Activated CD8-positive, alpha-beta T cell treated with anti-CD3 and anti-CD28 coated beads for 36 hours (primary cell): ENCODE measurements at places on chromosomes 3 and 15. TPM values are rescaled to one million over a fixed set of nuclear protein-coding genes. Genes with fewer than 3 reads are reported as not detected.

- DNase-seq = no peak
Observed at GRCh38 chr15:68699124-68699880, 120.5 kb downstream of the CORO2B start.

GRCh38 chr15:43487271-43487895, 5.6 kb downstream of the TP53BP1 start:
- no peak for DNase-seq

DNA sequence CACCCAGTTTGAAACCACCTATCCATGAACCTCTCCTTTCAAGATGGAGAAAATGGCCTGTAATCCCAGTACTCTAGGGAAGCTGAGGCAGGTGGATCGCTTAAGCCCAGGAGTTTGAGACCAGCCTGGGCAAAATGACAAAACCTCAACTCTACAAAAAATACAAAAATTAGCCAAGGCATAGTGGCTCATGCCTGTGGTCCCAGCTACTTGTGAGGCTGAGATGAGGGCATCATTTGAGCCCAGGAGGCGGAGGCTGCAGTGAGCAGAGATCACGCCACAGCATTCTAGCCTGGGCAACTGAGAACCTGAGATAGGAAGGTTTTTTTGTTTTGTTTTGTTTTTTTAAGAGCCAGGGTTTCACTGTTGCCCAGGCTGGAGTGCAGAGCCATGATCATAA, 5.4 kb downstream of the TKT start:
- DNase-seq = no peak

DNA sequence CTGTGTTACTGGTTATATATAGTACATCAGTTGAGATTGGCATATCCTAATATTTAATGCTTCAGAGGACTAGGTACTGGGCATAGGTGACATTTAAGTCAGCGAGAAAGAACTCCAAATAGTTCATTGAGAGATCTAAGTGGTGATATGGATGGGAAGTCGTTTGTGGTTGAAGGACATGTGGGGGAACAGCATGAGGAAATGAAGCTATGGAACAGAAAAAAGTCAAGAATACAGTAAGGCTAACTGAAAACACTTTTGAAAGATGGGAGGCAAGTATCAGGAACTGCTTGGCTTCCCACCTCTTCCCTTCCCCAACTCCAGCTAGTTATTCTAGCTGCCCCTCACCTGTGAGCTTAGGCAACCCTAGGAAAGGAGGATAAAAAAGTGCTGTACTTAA, 3.7 kb upstream of the MYO5A start:
- DNase-seq = no peak

- DNase-seq = no peak
Observed at GRCh38 chr15:49380912-49381311, 42.1 kb upstream of the FGF7 start.

DNA sequence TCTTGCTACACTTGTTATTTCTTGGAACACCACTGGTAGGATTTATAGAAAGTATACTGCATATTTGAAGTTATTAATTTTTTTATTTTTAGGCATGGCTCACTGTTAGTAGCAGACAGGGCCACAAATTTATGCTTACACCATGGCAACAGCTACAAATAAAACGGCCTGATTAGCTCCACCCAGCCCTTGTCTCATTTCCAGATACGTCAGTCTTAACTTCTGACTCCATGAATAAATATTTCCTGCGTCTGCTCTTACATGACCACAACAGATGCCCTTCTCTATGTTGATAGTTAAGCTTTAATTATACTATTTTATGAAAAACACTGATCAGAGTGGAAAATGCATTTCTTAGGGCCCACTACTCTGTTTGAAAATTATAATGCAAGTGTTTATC, 62.3 kb upstream of the CPOX start:
- DNase-seq = no peak

DNA sequence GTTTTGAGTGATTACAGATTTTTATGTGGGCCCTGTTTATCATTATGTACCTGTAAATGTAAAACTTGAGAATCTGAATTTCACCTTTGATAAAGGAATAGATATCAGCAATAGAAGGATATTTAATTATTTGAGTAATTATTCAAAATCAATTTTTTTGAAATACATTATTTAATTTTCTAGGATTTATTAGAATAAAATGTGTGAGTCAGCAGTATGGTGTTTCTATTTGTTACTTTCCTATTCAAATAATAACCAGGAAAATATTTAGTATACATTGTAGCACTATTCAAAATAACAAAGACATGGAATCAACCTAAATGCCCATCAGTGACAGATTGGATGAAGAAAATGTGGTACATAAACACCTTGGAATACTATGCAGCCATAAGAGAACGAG, 22.1 kb downstream of the CAPN7 start:
- no peak for DNase-seq

DNA sequence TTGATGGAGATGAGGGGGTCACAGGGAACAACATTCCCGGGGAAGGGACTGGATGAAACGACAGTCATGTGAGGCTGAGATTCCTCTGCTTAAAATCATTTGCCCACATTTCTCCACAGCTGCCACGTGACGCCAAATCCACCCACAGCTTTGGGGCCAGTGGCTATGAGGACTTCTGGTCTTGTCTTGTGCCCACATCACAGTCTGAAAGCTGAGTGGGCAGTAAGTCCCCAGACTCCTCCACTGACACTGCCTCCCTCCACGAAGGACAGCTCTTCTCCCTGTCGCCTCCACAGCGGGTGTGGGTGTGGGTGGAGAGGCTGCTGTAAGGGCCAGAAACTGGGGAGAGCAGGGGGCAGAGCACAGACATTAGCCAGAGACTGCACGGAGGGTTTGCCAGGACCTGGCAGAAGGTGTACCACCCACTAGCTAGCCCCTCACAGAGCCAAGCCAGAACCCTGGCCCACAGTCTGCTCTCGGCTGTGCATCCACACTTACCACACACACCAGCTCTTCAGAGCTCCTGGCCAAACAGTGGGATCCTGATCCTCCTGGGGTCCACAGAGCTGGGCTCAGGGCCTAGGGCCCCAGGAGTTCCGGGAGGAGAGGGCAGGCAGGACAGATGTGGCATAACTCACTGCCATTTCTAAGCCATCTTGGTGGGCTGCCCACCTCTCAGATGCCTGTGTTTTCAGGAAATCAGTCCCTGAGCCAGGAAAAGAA, 24.2 kb downstream of the RAB6B start:
- DNase-seq = no peak

DNA sequence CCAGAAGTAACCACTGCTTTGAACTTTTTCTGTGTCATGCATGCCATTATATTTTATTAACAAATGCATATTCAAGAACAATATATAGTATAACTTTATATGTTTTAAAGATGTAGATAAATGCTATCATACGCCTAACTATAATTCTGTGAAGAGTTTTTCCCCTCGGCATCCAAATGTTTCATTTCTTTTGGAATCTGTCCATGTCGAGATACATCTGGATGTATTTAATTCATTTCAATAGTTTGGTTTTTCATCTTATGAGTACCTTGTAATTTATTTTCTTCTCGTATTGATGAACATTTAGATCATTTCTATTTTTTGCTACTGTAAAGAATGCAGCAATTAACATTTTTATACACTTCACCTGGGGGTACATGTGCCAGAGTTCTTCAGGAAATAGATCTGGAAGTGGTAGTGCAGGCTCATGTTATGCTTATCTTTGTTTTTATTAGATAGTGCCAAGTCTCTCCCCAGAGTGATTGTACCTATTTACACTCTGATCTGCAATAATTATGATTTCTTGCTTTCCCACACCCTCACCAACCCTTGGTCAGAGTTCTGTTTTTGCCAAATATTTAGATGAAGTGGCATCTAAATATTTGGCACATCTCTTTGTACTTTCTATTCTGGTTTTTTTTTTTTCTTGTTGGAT, 29.7 kb downstream of the USP13 start:
- DNase-seq = no peak

GRCh38 chr3:157861076-157861765, 245.0 kb downstream of the SHOX2 start:
- DNase-seq = no peak

DNA sequence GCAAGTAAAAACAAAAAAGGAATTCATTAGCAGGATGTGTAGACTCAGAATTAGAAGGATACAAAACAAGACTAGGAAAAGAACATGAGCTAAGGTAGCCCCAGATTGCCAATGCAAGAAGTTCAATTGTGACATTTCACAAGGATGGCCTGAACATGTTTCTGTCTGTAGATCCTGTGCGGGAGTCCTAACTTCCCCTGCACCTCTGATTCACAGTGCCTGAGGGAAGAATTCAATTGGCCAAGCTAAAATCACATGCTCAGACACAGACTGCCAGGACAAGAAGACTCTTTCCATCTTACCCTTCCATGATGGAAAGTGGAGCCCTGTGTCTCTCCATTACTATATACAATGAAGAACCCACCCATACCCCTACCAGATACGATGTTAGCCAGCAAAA, 251.5 kb downstream of the KCNH8 start:
- DNase-seq = no peak

GRCh38 chr3:58352626-58353025, 19.9 kb downstream of the PXK start:
- no peak for DNase-seq

DNA sequence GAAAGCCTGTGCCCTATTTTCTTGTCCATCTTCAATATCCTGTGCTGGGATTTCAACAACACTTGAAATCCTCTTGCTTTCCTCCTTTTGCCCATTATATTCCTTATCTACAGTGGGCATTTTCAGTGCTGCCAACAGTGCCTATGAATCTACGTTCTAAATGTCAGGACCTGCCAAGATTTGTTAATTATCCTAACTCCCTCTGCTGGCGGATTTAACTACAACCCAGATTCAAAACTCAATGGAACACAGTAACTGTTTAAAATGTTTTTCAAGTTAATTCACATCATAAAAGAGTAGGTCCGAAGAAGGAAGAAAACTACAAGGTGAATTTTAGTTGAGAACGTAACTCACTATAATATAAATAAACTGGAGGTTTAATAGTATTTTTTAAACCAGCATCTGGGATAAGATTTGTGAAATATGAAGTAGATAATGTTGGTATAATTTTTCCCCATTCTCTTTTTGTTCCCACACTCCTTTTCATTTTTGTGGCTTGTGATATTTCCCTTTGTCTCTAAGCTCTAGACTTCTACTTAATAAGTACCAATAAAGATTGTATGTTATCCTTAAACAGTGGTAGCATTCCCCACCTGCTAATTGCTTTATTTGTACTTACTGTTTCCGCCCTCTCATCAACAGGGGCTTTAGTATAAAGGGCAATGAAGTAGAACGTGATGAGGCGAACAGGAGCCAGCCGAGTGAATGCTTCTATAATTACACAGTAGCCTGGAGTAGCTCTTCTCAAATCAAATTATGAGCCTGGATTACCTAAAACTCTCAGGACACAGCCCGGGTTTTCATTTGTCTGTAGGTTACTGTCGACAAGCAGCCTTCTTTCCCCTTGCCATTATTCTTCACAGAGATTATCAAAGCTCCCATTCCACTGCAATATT, 302.5 kb upstream of the ATP11B start:
- DNase-seq = no peak

DNA sequence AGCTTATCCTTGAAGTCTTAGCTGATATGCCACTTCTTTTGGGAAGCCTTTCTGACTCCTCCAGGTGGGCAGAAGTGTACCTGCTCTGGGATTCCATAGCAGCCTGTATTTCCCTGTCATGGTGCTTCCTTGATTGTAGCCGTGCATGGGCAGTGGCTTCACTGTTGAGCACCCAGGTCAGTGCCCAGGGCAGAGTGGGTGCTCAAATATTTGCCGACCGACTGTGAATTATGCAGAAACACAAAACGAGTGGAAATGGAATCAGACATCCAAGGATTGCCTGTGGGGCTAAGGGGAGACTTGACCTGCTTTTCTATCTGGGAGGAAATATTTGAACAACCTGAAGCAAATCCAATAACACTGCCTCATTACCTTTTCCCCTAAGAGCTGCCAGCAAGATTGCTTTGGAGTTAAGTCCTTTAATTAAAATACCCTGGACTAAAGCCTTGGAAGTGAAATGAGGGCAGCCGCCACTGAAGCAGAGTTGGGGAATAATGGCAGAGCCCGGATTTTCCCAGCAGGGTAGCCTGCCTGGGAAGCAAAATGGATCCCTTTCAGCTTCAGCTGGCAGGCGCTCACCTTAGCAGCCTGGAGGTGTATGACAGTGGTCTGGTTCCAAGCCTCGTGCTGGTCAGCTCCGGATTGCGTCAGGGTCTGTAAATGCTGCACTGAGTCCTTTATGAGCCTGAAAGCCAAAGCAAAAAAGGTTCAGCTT, 14.9 kb downstream of the ACOX2 start:
- no peak for DNase-seq

DNA sequence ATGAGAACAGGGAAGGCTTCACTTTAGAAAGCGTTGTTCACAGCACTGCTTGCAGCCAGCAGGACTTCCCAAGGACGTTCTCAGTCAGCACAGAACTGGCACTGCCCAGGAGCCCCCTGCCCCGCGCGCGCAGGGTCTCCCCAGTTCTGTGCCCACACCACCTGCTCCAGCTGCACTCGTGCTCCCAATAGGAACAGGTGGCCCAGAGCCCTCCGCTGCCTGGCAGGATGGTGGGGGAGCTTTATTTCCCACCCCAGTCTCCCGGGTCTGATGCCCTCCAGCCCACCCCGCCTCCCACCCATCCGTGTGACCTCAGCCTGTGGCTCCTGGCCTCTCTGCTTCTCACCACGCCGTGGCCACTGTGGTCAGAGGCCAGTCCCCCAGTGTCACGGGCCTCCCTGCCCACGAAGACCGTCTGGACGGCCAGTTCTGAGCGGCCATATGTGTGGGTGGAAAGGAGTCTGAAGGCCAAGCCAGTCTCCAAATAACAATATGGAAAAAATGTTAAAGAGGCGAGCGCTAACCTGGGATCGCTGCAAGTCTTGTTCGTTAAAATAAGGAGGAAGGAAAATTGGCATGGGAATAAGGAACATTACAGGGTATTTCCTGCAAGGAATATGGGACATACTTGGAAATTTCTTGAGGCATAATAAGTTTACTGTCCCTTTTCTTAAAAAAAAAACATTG, 54.6 kb upstream of the PCSK6 start:
- DNase-seq = no peak

DNA sequence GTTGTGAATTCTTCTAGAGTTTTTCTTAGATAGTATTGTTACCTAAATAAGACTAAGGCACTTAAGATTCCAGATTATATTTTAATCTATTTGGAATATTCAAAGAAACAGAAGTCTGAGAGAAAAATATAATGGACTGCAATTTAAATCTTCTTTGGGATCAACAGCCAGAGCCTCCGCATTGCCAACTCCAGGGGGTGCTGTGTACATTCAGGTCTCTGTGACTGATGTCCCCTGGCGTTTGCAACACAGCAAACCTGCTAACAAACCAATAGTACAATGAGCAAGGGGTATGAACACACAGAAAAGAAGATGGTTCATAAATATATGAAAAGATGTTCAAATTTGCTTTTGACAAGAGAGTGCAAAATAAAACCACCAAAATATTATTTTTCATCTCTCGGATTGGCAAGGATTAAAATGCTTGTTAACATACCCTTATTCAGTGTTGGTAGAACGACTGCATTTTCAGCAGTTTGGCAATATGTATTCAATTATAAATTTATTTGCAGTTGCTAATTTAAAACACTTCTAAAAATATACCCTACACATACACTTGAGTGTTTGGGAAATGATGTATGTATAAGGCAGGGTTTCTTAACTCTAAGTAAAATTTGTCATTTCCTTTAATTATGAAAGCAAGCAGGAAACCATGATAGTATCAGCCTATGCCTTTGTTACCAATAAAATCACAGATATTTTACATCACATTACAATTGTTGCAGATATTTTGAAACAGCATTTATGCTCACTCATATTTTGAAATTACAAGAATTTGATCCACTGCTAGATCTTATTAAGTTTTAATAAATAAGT, 16.1 kb upstream of the TM4SF1 start:
- DNase-seq = peak; percentile 66

PPP1R14D gene
- not detected for total RNA-seq

PRR20G gene
- total RNA-seq = not detected

BLOC1S6 gene
- total RNA-seq = 43.3 TPM

PLA1A gene
- total RNA-seq = not detected

PLS1 gene
- 4.7 TPM for total RNA-seq

HYKK gene
- total RNA-seq = 1.6 TPM

NUSAP1 gene
- 163 TPM for total RNA-seq
